ENCODE measurements at places on chromosomes 7 and 10.

- DNase-seq, result no peak
Observed at GRCh38 chr10:76711222-76711997, 926.2 kb downstream of the KCNMA1 start.

DNA sequence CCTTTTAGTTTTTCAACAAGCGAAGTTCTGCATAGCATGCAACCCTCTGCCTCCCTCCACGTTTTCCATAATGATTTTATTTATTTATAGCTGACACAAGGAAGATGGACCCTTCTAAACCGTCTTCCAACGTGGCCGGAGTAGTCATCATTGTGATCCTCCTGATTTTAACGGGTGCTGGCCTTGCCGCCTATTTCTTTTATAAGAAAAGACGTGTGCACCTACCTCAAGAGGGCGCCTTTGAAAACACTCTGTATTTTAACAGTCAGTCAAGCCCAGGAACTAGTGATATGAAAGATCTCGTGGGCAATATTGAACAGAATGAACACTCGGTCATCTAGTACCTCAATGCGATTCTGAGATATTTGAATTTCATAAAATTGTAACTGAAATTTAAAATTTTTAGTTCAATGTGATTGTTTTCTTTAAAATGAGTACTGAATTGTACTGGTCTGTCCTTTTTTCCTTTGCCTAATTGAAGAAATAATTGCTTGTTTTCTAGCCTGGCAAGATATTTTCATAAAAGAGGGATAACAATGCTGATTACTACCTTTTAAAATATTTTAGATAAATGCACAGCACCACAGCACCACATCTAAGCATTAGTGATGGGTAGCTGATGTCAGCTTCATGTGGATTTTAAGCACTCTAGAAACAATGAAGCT lies 41.5 kb upstream of the SLC39A12 start:
- DNase-seq, result peak; percentile 48

DNA sequence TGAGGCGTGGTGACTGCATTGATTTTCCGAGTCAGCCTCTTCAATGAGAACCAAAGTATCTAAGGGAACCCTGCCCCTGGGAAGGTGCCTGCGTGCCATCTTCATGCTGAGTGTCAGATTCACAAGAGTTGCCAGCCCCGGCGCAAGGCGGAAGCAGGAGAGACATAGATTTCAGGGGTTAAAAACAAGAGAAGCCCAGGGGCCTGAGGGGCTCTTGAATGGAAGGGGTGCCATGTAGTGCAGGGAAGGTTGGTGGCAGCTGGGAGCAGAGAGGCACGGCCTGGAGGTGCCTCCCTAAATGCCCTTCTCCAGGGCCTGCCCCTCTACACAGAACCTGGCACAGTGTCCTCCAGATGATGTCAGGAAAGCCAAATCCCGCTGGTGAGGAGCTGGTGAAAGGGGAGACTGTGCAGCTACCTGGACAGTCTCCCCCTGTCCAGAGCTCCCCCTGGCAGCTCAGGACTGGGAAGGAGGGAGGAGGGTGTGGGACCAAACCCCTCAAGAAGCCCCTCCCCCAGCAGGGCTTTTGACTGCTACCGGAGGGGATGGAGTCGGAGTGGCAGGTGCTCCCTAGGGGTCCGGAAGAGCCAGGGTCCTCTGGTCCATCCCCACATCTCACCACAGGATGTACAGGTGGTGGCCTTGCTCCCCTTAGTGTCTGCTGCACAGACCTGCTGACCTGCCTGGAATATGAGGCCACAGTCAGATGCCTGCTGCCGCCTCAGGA lies 137.9 kb downstream of the TCERG1L start:
- no peak for DNase-seq

- no peak for DNase-seq
Observed at GRCh38 chr7:135121868-135122267, 26.0 kb upstream of the TMEM140 start.

DNA sequence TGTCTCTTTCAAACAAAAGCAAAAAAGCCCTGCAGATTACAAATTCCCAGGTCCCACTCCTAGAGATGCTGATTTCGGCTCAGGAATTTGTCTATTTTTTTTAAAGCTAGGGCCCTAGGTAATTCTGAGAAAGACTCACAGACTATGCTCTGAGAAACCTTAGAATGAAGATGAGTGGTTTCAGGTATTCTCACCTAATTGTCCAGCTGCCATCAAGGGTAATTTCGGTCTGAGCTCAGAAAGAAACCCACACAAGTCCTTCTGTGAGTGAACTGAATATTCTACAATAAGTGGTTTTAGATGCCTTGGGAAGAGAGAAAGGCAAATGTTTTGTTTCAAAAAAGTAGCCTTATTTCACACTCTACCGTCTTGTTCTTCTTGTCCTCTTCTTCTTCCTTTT lies 45.7 kb downstream of the DCLRE1A start:
- DNase-seq, result no peak

DNA sequence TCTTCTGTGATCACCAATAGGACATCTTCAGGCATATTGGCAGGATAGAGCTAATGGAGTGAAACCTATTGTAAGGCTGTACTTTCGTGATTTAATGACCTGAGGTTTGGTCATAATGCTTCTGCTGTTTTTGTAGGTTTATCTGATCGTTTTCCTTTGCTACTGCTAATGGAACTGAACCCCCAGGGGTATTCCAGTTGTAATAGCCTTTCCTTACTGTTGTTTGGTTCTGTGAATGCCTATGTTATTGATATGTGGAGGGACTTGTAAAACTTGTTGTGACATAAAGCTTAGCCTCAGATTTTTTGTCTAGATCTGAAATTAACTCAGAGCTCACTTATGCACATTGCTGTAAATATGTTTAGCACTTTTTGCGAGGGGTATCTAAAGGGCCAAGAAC lies 10.9 kb upstream of the VWA2 start:
- DNase-seq, result no peak

DNA sequence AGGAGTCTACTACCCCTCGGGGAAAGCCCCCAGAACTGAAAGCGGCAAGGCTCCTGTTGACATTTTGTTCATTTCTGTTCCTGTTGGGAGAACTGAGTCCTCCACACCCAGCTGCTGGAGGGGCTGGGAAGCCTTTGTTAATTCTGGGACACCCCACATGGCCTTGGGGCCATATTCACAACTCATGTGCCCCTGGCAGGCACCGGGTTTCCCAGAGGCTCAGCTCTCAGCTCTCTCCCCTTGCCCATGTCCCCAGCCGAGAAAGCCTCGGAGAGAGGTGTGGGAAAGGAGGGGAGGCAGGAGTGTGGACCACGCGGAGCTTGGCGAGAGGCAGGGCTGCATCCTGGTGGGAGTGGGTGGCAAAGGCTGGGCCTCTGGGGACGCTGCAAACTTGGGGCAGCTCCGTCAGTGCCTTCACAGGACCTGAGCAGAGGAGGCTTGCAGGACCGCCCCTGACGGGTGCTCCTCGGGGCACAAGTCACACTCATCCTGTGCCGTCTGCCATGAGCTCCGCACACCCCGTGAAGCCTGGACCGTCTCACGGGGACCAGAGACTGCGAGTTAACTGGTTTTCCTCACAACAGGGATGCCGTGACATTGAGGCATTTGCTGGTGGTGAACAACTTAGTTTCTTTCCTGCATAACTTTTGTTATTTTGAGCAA lies 140.9 kb downstream of the DNAJB6 start:
- DNase-seq, result no peak

DNA sequence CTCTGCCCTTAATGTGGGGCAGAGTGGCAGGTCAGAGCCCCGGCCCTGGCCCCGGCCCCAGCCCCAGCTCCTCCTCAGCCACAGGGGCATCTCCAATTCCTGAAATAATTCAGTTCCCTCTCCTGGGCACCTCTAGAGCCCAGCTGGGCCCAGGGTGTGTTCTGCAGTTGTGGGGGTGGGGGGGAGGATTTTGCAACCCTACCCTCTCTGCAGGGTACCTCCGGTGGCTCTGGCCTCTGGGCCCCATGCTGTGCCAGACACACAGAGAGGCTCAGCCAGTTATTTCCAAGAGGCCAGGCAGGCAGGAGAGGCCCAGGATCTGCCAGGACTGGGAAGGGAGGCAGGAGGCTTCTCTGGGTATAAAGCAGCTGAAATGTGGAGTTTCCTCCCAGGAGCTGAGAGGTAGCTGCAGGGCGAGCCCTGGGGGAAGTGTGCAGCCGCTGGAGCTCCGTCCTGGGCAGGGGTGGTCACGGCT lies 47.9 kb downstream of the PWWP2B start:
- no peak for DNase-seq

- DNase-seq, result no peak
Observed at GRCh38 chr7:66452165-66452564, 176.5 kb upstream of the KCTD7 start.

DNA sequence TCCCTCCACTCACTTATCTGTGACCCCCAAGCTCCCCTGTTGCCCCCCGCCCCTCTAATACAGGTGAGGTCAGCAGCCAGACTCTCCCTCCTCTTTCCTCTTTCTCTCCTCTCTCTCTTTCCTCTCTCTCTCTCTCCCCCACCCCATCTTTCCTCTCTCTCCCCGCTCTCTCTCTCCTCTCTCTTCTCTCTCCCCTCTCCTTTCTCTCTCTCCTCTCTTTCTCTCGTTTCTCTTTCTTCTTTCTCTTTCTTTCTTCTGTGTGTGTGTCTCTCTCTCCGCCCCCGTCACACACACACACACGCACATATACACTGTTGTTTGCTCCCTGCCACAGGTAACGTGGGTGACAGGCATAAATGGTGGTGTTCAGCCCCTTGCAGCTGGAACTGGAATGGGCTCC lies 37.2 kb upstream of the PSMG3 start:
- DNase-seq, result no peak

DNA sequence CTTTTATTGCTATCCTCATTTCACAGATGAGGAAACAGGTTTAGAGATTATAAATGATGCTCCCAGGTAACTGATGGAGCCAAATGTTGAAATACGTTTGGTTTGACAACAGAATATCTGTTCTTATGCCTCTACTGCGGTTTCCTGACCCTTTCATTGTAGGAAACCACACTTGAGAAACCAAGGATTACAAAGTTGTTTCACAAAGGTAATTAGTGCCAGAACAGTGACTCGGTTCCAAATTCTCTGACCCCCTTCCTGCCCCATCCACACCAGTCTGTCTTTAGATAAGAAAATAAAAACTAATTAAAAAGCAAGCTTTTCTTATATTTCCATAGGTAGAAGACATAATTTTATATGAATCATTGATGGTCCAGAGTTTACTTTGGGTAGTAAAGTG lies 393.7 kb upstream of the MBL2 start:
- DNase-seq, result no peak

DNA sequence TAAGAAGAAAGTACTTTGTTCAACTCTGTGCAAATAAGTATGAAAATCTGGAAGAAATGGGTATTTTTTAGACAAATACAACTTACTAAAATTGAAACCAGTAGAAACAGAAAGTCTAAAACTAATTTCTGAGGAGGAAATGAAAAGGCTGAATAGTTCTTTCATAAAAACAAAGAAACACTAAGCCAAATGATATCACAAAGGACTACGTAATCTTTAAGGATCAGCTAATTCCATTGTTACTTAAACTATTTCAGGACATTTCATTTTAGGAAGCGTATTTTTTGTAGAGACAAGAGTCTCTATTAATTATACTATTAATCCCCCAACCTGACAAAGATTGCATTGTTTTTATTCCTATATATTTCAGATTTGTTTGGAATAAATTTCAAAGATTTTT lies 11.2 kb upstream of the CCSER2 start:
- no peak for DNase-seq

DNA sequence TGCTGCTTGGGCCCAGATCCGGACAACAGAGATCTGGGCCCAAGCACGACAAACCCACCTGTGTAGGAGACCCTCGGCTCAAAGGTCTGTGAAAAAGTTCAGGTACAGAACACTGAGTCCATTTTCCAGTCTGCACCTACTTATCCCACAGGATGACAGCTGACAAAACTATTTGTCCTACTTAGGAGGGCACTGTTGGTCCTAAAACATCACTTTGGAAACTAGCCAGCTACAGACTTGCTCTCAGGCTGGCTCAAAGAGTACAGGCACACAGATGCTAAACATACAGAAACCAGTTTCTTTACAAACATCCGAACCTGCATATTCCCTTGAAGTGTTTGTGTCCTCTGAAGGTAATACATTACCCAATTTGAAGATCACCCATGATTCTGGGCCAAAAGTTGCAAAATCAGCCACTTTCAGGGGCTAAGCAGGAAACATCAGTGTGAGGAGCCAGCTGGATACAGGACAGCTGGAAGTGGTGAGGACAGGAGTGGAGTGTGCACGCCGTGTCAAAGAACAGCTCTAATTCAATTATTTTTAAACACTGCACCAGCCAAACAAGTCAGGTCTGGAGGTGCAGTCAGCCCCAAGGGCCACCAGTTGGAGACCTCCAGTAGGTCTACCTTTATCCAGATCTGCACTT lies 88.5 kb downstream of the NOC3L start:
- DNase-seq, result no peak

DNA sequence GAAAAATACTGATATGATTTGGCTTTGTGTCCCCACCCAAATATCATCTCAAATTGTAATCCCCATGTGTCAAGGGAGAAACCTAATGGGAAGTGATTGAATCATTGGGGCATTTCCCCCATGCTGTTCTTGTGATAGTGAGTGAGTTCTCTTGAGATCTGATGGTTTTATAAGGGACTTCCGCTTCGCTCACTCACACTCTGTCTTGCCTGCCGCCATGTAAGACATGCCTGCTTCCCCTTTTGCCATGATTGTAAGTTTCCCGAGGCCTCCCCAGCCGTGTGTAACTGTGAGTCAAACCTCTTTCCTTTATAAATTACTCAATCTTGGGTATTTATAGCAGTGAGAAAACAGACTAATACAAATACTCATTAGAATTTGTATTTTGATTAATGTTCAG lies 5.1 kb upstream of the MRPS17 start:
- no peak for DNase-seq

- DNase-seq, result no peak
Observed at GRCh38 chr7:64870656-64871055, 32.4 kb upstream of the ZNF273 start.

DNA sequence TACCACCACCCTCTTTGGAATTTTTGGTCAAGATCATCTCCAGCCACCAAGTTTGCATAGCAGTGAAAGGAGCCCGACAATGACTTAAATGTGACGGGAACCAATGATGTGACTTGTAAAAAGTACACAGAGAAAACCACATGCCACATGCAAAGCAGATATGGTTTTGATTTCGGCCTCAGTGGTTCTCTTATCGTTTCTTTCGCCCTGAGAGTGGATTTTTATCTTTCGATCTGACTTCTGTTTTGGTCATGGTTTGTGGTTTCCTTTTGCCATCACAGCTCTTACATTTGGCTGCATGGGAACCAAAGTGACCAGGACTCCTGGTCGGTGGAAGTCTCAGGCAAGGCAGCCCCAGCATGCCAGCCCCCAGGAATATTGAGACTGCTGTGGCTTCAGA lies 31.5 kb downstream of the TCF7L2 start:
- DNase-seq, result no peak

DNA sequence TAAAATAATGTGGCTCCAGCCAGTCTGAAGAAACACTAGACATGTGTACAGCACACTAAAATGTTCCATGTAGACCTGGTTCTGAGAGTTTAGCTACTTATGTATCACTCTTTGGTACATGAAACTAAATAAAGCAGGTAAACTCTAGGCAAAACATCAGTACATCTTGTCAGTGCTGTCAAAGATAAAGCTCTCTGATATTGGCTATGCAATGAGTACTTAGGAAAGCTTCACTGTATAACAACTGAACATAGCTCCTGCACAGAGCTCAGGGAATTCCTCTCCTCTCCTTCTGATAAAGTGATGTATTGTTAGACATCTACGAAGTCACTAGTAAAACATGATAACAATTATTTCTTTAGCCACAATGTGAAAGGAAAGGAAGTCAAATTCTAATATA lies 3.5 kb downstream of the LRRN3 start:
- DNase-seq, result no peak

GRCh38 chr7:156192921-156193320 lies 380.7 kb upstream of the SHH start:
- no peak for DNase-seq

Measured in bone marrow (tissue), 2 donors.